Mesendoderm (in vitro differentiated cells): ENCODE measurements at places on chromosomes 16 and 17.
A peak's percentile ranks its signal among the peaks of the same experiment; 100 is the strongest.

DNA sequence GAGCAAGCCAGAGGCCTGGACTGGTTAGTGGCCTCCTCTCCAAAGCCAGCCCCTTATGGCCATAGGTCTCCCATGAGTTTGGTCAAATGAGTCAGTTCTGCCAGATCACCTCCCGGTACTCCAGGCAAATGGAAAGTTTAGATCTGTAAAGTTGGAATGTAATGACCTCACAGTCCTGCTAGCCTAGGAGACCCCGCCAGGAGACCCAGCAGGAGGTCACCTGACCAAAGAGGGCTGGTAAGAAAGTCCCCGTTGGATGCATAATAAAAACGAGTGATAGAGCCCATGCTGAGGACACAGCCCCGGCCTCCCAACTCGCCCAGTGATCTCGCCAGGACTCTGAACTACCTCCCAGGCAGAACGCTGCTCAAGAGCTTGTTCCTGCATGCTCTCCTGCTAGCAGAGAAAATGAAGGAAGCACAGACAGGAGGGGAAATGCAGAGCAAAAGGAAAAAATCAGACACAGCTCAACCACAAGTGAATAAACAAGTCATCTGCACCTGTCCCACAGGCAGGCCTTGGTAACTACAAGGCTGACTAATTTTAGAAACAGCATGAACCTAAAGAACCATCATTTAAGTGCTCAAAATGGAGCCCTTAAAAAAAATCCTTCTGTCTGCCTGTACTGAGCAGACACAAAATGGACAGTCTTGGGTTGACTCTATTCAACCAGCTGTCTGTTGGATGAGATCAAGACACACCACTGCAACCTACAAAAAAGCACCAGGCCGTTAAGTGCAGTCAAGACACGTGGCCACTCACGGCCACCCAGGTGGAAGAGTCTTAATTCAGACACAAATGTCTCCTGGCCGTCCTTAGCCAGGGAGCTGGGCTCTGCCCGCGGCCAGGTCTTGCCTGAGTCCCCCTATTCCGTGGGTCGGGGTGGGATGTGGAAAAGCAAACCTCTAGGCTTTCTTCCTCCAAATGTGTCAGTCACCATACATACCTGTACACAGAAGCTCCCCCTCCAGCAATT, 9.2 kb downstream of the CDIP1 start:
- H3K27me3 ChIP-seq, result no peaks in the 10 kb centered on the region
- H3K4me3 ChIP-seq, result no peak overlapping the region
- peaks cover 3% of the 10 kb centered on the region for H3K36me3 ChIP-seq
- peak overlapping the region; percentile 24 for H3K27ac ChIP-seq
- H3K4me1 ChIP-seq, result peaks cover 3% of the 10 kb centered on the region
- DNase-seq, result peak; percentile 93

DNA sequence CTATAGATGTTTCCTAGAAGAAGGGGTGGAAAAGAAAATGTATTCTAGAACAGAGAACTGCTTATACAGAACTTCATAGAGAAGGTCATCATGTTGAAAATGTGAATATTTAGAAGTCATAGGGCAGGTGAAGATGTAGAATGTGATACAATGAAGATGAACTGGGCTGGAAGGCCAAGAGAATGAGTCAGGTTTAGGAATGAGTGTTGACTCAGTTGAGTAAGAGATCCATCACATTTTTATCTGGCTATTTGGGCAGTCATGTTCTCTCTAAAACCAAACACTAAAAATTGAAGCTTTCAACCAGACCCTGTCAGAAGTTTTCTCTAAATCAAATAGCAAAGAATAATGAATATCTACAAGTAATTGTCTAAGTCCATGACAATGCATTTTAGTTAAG, 660.5 kb downstream of the KCNJ2 start:
- no peaks in the 10 kb centered on the region for H3K27me3 ChIP-seq
- no peak overlapping the region for H3K27ac ChIP-seq
- H3K4me1 ChIP-seq, result no peaks in the 10 kb centered on the region
- H3K4me3 ChIP-seq, result no peak overlapping the region
- DNase-seq, result no peak

DNA sequence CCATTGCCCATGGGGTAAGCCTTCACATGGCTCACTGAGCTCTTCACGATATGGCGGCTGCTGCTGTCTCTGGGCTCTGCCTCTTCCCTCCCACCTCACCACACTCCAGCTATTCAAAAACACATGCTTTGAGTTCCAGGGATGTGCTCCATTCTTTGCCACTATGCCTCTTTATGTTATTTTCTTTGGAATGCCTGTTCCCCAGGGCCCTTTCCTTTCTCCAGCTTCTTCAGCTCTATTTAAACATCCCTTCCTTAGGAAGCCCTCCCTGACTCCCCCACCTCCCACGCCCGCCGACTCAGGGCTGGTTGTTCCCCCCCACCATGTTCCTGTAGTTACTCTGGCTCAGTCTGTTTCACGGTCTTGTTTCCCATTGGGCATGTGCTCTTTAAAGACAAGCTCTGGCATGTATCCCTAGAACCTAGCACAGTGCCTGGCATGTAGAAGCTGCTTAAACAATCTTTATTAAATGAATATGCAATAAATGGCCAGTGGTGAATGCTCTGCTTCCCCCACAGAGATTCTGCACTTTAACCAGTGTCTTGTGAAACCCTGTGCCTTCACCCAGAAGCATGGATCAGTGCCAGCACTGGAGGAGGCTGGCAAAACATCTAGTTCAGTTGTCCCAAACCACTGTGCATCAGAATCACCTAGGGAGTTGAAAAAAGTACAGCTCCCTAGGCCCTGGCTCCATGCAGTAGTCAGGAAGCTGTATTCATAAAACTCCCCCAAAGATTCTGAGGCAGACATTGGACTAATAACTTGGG, 6.9 kb downstream of the MYCBPAP start:
- peak; percentile 36 for DNase-seq
- no peaks in the 10 kb centered on the region for H3K4me1 ChIP-seq
- no peaks in the 10 kb centered on the region for H3K36me3 ChIP-seq
- H3K27ac ChIP-seq, result no peak overlapping the region
- no peaks in the 10 kb centered on the region for H3K27me3 ChIP-seq
- no peak overlapping the region for H3K4me3 ChIP-seq

- H3K4me3 ChIP-seq, result no peak overlapping the region
- no peaks in the 10 kb centered on the region for H3K4me1 ChIP-seq
- H3K27me3 ChIP-seq, result no peaks in the 10 kb centered on the region
- H3K27ac ChIP-seq, result no peak overlapping the region
- H3K36me3 ChIP-seq, result peaks cover 1% of the 10 kb centered on the region
Observed at GRCh38 chr17:37518826-37519225, 29.1 kb downstream of the DUSP14 start.

GRCh38 chr17:29706045-29706431, 83.3 kb upstream of the CORO6 start:
- DNase-seq, result no peak
- no peaks in the 10 kb centered on the region for H3K36me3 ChIP-seq
- H3K27ac ChIP-seq, result no peak overlapping the region
- no peaks in the 10 kb centered on the region for H3K27me3 ChIP-seq
- H3K4me3 ChIP-seq, result no peak overlapping the region

GRCh38 chr16:75506574-75506973, 11.3 kb upstream of the CHST6 start:
- H3K36me3 ChIP-seq, result no peaks in the 10 kb centered on the region
- DNase-seq, result no peak
- no peak overlapping the region for H3K4me3 ChIP-seq
- peaks cover 3% of the 10 kb centered on the region for H3K4me1 ChIP-seq
- no peaks in the 10 kb centered on the region for H3K27me3 ChIP-seq
- no peak overlapping the region for H3K27ac ChIP-seq

GRCh38 chr16:77574867-77575624, 140.2 kb upstream of the ADAMTS18 start:
- no peak overlapping the region for H3K27ac ChIP-seq
- H3K4me3 ChIP-seq, result no peak overlapping the region
- DNase-seq, result no peak
- no peaks in the 10 kb centered on the region for H3K4me1 ChIP-seq
- H3K36me3 ChIP-seq, result no peaks in the 10 kb centered on the region
- no peaks in the 10 kb centered on the region for H3K27me3 ChIP-seq

DNA sequence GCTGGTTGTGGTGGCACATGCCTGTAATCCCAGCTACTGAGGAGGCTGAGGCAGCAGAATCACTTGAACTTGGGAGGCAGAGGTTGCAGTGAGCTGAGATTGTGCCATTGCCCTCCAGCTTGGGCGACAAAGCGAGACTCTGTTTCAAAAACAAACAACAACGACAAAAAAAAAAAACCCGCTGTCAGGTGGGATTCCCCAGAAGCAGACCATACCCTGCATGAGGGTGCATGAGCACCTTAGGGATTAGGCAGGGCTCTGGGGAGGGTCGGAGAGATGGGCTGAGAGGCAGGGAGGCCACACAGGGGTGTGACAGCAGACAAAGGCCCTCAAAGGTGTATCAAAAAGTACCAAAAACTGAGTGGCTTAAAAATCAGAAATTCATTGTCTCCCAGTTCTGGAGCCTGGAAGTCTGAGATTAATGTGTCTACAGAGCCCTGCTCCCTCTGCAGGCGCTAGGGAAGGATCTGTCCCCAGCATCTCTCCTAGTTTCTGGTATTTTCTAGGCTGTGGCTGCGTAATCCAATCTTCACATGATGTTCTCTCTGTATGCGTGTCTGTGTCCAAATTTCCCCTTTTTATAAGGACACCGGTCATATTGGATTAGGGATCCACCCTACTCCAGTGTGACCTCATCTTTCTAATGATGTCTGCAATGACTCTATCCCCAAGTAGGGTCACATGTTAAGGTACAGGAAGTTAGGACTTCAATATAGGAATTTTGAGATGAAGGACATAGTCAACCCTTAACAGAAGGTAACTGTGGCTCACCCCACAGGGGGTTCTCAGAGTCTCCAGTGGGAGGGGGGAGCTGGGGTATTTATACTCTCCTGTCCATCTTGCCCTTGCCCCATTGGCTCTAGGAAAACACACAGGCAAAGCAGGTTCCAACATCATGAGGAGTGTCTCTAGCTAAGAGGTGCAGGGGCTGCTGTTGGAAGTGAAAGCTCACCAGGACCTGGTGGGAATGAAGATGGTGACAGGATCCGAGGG, 13.6 kb upstream of the TVP23A start:
- no peaks in the 10 kb centered on the region for H3K4me1 ChIP-seq
- no peaks in the 10 kb centered on the region for H3K36me3 ChIP-seq
- H3K27ac ChIP-seq, result no peak overlapping the region
- no peak for DNase-seq
- no peak overlapping the region for H3K4me3 ChIP-seq
